Cerebellum (tissue), 4 donors: ENCODE measurements at places on chromosomes 3 and 15.
A peak's percentile ranks its signal among the peaks of the same experiment; 100 is the strongest.

DNA sequence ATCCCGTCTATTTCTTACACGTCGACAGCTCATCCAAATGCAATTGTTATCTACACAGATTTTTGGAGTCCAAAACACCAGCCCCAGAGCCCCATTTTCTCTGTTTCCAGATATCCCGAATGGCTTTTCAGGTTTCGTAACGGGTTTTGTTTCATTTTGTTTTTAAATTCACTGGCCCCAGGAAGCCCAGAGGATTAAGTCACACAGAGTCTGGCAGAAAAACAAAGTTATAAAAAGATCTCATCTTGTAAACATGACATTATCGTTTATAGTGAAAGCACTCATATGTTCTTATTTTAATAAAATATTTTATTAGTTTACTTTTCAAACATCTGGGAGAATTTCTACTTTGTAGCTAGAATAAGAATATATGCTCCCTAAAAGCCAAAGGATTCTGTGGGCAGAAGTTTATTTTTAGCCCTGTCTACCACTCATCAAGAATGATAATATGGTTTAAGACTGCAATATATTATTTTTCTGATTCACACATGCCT, 149.3 kb upstream of the SLC2A2 start:
- no peak for DNase-seq

GRCh38 chr3:14761866-14762265, 56.9 kb upstream of the FGD5 start:
- DNase-seq: no peak

- DNase-seq: no peak
Measured at GRCh38 chr3:190339130-190339529, 16.9 kb upstream of the CLDN1 start.

DNA sequence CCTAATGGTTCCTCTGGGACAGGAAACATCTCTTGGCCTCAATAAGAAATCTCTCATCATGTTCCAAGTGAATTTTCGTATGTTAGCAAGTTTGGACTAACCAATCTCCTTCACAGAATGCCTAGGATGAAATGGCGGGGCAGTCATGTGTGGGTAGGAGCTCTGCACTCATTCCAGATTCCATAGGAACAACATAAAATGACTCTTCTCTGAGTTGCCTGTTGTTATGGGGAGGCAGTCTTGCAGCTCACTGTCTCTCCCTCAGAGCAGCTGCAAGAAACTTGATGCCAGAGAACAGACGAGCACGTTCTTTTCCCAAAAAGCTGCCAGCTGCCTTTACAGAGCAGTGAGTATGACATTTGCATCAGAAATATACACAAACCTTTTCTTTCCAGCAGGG, 34.1 kb downstream of the SPATA12 start:
- no peak for DNase-seq

- DNase-seq: no peak
Measured at GRCh38 chr15:94576889-94577533, 345.6 kb downstream of the MCTP2 start.

- DNase-seq: peak; percentile 72
Measured at GRCh38 chr3:16132928-16133327, 41.6 kb upstream of the GALNT15 start.

- DNase-seq: peak; percentile 78
Measured at GRCh38 chr15:28918141-28918983, 32.6 kb downstream of the APBA2 start.

- no peak for DNase-seq
Measured at GRCh38 chr3:121436074-121436473, 109.7 kb downstream of the POLQ start.

- DNase-seq: no peak
Measured at GRCh38 chr3:117547956-117548550, 838.5 kb downstream of the TUSC7 start.

- no peak for DNase-seq
Measured at GRCh38 chr3:42115215-42115614, 24.1 kb downstream of the TRAK1 start.

GRCh38 chr3:185507883-185508282, 9.0 kb upstream of the TMEM41A start:
- no peak for DNase-seq

- DNase-seq: no peak
Measured at GRCh38 chr3:51686512-51687215, 15.6 kb downstream of the TEX264 start.

- DNase-seq: no peak
Measured at GRCh38 chr3:113505867-113506266, 9.1 kb downstream of the SPICE1 start.

- no peak for DNase-seq
Measured at GRCh38 chr3:57512166-57512565, 32.0 kb downstream of the DNAH12 start.
